ENCODE measurements at places on chromosomes 12 and 14.
A peak's percentile ranks its signal among the peaks of the same experiment; 100 is the strongest.

GRCh38 chr12:51907083-51907855, at the start of gene ACVRL1:
TSS of gene ACVRL1 (plus strand) at chr12:51907504. CDS start at chr12:51912475, 4,971 bp downstream.
- DNase-seq, result peak; percentile 27

DNA sequence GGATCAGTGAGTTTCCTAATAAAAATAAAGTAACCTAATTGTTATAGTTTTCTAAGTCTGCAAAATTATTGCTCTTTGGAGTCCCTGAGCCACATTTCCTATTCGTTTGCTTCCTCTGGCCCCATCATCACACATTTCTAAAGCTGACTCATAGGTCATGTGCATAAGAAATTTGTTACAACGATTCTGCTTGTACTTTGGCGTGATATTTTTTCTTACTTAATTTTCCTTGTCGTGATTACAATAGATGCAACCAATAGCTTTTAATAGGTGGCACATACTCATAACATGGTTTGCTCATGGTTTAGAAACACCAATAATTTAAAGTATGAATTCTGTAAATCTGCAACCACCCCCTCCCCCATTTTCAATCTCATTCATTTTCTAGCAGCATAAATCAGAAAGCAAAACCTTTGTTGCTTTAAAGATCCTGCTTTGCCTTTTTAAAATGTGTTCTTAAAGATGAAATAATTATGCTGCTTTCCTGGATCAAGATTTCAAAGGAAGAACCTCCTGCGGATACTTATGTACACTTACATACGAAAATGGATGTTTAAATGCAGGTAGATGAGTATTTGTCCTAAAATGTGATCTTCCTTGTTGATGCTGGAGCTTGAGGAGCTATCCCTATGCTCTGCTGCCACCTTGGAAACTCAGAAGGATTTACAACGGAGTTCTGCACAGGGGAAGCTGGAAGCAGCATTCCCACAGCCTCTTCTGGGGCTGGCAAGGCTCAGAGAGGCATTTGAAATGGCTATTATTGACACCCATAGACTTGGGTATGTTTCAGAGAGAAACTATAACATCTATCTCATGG, 1.7 kb upstream of the FLRT2 start:
- no peak for DNase-seq

- DNase-seq, result no peak
Measured at GRCh38 chr12:69070319-69071090, 137.5 kb upstream of the CPM start.

DNA sequence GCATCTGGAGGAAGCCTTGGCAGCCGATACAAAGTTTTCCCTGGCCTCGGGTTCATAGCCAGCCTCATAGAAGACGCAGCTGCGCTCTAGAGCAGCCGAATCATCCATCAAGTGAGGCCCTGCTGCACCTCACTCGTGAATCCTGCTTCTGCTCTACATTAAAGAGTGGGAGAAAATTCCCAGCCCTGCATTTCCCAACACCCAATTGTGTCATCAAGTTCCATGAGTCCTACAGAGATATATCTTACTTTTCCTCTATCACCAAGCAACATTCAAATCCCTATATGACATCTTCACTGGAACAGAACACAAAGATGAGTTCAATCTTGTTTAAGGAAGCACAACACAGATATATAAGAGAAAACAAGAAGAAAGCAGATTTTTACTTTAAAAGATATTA, 139.3 kb downstream of the TTC7B start:
- DNase-seq, result no peak

- DNase-seq, result no peak
Measured at GRCh38 chr12:56031987-56032386, 9.7 kb upstream of the RPS26 start.

DNA sequence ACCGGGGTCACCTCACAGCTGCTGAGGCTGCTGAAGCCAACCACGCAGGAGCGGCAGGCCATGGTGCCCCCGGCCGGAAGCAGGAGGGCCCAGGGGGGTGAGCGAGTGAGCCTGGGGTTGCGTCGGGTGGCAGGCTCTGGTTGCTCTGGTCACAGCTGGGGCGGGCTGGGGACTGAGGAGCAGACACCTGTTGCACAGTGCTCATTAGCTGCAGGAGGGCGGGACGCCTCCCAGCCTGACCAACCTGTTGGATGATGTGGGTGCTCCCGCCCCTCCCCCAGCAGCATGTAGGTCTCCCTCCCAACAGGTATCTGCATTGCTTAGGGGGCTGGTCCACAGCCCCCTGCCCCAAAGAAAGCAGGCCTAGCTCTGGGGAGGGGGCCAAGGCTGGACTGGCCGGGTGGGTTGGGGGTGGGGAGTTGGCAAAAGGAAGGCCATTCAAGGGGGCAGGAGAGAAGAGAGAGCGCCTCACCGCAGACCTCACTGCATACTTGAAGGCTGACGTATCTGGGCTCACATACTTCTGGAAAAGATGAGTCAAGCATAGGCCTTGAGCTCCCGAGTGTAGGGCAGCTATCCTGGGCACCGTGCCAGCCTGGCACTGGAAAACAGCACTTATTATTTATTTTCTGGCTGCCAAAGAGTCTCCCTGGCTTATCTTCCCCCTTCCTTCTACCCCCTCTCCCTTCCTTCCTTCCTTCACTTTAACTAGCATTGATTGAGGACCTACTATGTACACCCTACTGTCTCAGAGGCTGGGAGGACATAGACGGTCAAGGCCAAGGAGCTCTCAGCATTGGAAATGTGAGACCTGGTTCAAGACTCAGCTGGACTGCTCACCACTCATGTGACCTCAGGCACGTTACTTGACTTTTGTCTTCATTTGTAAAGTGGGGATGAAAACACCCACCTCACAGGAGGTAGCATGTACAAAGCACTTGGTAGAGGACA, at the start of gene KRT80:
Gene KRT80 (minus strand): TSS at position 174 of the 951 bp plus-strand sequence. CDS start 112 bp downstream, at position 62.
- DNase-seq, result peak; percentile 96

- DNase-seq, result no peak
Measured at GRCh38 chr12:8639936-8640335, 22.7 kb downstream of the MFAP5 start.

GRCh38 chr12:105915997-105916759, 222.6 kb downstream of the NUAK1 start:
- DNase-seq, result no peak

GRCh38 chr12:48817873-48818830, at the start of gene CACNB3:
TSS of gene CACNB3 (plus strand) at chr12:48818496. CDS start at chr12:48818930, 434 bp downstream.
- no peak for DNase-seq

GRCh38 chr12:71664411-71665089, 449 bp downstream of the THAP2 start:
- DNase-seq, result no peak

GRCh38 chr14:91115986-91116770, 2.3 kb downstream of the DGLUCY start:
- no peak for DNase-seq

- DNase-seq, result no peak
Measured at GRCh38 chr12:26431211-26431610, 235.8 kb downstream of the SSPN start.

- no peak for DNase-seq
Measured at GRCh38 chr14:51444353-51445000, 204.4 kb downstream of the TMX1 start.

DNA sequence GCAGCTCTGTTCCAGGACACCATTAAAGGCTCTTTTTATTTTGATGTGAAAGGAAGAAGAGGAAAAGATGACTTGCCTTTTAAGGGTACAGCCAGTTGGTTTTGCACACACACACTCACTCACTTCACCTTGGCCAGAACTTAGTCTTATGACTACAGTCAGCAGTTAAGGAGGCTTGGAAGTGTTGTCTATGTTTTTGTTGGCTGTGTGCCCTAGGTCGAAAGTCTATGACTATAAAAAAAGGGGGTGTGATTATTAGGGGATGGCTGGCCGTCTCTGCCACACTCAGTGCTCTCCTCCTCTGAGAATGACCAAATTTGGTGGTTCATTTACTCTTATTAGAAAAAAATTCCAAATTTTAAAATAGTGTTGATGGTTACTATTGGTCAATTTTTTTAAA, 139.5 kb upstream of the OTX2 start:
- no peak for DNase-seq

GRCh38 chr12:49476091-49476490, 62.7 kb upstream of the KCNH3 start:
- no peak for DNase-seq

- no peak for DNase-seq
Measured at GRCh38 chr14:29089849-29090248, 323.3 kb downstream of the FOXG1 start.

DNA sequence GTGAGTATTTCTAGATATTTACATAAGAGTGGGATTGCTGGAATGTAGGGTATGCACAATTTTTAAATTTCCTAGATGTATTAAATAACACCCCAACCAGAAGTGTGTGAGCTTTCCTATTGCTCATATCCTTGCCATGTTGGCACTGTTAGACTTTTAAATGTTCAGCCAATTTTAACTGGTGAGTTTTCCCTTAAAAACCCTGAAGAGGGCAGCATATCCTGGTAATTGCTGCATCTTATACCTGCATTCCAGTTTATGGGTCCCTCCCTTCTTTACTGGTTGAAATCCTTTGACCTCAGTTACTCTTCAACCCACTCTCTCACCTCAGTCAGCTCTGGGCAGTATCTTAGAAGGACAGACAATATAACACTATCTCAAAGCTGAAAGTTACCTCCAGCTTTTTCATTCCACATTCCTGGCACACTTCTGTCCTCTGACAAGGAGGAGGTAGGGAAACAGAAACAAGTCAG, 270.6 kb downstream of the PAWR start:
- DNase-seq, result no peak

DNA sequence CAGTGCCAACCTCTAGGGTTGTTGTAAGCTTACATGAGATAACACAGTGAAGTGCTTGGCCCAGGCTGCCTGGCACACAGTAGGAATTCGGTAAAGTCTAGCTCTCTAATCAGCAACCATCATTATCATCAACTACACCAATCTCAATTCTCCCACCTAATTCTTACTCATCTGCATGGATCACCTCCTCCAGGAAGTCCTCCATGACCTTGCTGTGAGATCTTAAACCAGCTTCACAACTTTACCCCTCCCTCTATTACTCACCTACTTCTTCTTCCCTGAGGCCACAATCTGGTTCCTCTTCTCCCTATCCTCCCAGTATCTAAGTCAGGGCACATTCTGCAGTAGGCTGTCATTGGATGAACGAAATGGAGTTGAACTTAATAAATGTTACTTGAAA, 67.3 kb downstream of the GSC start:
- no peak for DNase-seq

DNA sequence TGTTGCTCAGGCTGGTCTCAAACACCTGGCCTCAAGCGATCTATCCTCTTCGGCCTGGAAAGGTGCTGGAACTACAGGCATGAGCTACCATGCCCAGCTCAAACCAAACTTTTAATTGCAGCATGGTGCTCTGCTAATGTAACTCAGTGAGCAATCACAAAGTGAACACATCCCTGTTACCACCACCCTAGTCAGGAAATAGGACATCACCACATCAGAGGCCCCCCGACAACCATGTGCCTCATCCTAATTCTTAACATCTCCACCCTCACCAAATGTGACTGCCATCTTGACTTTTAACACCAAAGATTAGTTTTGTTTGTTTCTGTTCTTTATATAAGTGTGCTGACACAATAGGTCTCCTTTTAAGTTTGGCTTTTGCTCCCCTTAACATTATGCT, 22.8 kb upstream of the SDR39U1 start:
- DNase-seq, result no peak

DNA sequence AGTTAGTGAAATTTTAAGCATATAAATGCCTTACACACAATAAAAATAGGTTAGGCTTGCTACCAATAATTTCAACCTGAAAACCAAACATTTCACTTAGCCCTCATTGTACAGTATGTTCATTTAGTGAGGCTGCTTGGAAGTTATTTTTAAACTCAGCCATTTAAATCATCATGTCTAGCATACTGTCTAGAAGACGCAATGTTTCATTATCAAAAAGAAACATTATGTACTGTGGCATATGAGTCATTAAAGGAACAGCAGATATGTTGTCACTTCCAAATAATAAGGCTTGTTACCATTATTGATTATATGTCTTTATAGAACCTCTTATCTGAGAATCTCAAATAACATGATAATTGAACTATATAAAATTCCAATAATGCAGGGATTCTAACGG, 304.7 kb downstream of the RMST start:
- no peak for DNase-seq

- peak; percentile 88 for DNase-seq
Measured at GRCh38 chr14:92503756-92504491, 9.7 kb upstream of the RIN3 start.

- DNase-seq, result no peak
Measured at GRCh38 chr14:31781578-31781977, 220.4 kb downstream of the NUBPL start.

- DNase-seq, result no peak
Measured at GRCh38 chr14:20435582-20436362, at the start of gene KLHL33. TSS of gene KLHL33 (minus strand) at chr14:20436166. CDS start at chr14:20435811, 355 bp downstream.

- no peak for DNase-seq
Measured at GRCh38 chr12:86741531-86741930, 485.3 kb upstream of the MGAT4C start.

DNA sequence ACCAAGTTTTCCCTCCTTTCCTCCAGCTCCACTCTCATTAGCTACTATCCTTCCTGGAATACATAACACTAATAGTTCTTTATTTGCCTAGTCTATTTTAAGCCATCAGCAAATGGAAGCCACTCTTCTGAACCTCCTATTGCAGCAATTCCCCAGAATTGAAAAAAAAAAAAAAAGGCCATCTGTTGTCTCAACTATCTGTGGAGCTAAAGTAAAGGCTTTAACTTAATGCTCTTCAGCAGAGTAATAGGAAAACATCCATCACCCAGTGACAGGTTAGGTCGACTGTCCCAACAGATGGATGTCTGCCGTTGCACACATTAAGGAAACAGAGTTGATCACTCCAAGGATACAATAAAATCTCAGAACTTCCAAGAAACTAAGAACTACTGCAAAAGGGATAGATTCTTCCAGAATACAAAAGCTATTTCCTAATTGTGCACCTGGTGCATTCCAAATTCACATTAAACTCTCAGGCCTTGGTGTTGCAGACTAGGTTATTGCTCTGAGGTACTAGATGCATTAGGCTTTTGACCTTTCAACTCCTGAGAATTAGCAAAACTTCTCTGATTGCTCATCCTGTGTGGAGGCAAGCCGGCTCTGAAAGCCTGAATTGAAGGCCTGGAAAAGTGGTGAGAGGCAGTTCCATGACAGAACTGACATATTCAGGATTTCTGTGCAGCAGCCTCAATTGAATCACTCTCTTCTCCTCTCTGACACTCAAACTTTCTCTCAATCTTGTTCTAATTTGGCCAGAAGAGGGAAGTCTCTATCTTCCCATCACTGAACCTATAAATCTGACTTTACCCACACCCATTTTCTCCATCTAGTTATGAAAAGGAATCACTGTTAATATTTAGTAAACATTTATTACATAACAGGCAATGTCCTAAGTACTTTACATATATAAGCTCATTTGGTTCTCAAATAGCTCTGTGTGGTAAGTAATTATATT, 238.4 kb upstream of the HMGA2 start:
- no peak for DNase-seq

GRCh38 chr14:36513451-36514277, 6.4 kb downstream of the NKX2-1 start:
- peak; percentile 66 for DNase-seq

GRCh38 chr14:66038618-66039017, 447.6 kb upstream of the CCDC196 start:
- DNase-seq, result no peak

DNA sequence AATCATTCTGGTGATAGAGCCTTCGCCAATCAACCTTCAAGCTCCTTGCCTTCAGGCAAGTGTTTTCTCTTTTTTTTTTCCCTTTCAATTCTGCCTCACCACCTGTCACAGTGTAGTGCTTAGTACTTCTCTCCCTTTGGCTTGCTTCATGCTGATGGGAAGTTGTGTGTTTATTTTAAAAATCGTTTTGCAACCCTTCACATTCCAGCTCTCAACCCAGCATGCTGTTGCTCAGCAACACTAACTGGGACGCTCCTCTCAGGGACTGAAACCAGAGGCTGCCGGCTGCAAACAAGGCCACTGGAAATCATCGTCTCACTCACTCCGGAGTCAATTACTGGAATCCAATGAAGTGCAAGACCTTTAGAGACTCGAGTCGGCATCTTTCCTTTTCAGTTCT, 342.7 kb downstream of the PRKD1 start:
- DNase-seq, result no peak
